Activated naive CD4-positive, alpha-beta T cell treated with anti-CD3 and anti-CD28 coated beads, Interleukin-2, amount 50 U/mL, for 16 hours (primary cell): ENCODE measurements at places on chromosomes 2 and 18.

GRCh38 chr18:36064027-36064808 is 3.1 kb downstream of the RPRD1A start:
- no peak for DNase-seq

GRCh38 chr18:49510393-49511115 is 23.5 kb upstream of the C18orf32 start:
- peak; percentile 58 for DNase-seq

DNA sequence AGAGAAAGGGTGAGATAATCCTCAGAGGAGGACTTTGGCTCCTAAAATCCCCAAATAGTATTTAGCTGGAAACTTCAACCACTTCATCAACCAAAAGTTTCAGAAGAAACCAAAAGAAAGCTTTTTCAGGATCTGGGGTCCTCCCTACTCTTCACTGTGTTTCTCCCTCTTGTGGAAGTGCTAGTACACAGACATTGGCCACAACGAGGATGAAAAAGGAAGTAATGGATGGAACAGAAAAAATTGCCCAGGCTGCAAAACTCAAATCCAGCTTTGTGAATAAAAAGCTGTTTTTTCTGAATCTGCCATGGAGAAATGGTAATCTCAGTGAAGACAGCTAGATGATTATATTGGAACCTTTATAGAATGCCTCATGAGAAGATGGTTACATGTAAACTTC is 4.0 kb downstream of the PID1 start:
- DNase-seq: no peak

GRCh38 chr2:7379799-7380198 is 462.6 kb downstream of the RNF144A start:
- DNase-seq: no peak

GRCh38 chr2:71611781-71612527 is 158.6 kb downstream of the DYSF start:
- DNase-seq: no peak

DNA sequence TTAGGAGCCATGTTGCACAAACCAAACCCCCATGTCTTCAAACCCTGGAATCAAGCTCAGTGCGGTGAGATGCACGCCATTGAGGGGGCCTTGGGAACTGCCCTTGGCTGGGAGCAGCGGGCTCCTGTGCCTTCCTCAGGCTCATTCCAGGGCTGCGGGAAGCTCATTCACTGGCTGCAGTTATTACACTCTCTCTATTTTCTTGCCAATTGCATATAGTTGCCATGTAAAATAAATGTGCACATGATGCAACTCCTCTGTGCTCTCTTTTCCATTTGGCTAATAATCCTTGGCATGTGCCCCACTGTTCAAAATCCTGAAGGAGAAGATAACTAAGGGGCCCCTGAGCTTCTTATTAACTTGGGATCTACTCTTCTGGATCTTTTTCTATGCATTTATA is 74.7 kb downstream of the KCTD1 start:
- DNase-seq: no peak

DNA sequence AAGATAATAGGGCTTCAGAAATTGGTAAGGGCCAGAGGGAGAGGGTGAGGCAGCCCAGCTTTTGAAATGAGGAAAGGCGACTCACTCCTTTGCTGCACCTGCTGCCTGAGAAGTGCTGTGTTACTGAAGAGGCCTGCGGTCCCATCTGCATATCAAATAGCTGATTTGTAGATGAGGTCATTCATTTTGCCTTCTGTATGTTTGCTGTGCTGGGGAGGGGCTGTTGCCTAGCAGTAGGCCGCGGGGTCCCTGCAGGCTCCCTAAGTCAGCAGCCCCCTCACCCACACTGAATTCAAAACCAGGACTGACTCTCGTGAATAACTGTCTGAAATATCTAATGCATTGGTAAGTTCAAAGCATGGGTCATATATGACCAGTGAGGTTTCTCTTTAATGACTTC is 377.2 kb downstream of the SOX11 start:
- DNase-seq: no peak

DNA sequence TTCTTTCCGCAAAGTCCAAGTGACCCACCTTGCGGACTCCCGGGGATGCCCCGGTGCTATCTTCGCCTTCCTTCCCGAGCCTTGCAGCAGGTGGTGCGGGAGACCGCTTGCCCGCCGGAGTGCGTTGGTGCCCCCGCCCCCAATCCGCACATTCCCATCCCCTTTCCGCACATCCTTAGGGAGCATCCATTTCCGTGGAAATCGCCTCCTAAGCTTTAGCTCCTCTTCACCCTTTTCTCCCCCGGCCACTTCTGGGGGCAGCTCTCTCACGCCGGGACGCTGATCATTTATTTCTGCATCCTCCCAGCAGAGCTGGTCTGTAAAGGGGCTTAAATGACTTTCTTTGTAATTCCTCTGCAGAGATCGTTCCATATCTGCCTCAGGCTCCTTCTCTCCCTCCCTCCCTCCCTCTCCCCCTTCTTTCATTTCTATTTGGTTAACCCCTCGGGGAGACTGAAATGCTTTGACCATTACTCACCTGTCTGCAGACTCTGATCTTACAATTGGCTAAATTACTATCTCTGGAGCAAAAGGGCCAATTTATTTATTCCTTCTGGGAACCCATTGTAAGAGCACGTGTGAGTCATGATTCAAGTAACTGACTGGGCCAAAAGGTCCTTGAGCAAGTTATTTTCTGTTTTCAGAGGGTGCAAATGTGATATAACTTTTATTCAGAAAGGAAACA is 1.3 kb upstream of the LYPD1 start:
- no peak for DNase-seq

DNA sequence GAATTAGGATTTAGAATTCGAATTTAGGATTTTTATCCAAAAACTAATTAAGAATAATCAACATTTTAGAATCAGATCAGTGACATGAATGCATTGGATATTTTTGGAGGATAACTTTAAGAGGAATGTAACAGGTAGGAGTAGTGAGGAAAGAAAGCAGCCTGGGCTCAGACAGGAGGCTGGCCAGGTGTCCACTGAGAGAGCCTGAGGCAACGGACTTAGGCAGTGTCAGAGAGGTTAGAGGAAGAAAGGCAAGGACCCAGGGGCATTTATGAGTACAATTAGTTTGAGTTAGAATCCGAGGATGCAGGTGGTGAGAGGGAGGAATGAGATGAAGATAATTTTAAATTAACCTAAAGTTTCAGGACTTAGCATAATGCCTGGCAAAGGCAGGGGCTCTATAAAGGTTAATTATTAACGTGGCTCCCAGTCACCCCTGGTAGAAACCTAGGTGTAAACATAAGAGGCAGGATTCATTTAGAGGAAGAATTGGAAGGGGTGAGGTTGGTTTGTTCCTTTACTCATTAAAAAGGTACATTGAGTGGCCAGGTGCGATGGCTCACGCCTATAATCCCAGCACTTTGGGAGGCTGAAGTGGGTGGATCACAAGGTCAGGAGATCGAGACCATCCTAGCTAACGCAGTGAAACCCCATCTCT is 507.1 kb downstream of the TMEM182 start:
- DNase-seq: no peak

DNA sequence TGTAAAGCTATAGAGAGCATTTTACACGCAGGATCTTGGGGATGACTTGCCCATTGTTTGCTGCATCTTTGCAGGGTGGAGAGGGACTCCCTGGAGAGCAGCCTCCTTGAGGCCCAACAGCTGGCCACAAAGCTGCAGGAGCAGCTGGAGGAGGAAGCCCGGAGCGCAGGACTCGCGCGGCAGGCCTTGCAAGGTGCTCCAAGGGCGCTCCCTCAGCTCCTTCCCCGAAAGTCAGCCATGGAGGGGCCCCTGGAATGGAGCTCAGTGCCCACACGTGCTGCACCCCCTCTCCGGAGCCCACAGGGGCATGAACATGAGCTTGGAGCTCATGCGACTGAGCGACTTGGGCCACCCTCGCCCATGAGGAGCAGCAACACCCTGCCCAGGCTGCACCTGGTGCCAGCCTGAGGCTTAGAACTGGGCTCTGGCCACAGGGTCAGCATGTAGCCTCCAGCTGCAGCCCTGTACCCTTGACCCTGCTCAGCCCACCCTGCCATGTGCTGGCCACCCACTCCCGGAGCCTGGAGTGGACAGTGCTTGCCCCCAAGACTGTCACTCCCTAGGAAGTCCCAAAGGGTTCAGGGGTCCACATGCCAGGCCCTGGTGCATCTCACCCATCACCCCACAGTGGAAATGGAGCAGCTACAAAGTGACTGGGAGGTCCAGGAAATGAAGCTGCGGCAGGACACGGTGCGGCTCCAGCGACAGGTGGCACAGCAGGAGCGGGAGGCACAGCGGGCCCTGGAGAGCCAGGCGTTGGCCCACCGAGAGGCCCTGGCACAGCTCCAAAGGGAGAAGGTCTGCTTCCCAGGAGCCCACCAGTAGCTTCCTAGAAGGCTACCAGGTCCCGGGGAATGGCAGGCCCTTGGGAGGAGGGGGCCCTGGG is 43.0 kb downstream of the CROCC2 start:
- no peak for DNase-seq

DNA sequence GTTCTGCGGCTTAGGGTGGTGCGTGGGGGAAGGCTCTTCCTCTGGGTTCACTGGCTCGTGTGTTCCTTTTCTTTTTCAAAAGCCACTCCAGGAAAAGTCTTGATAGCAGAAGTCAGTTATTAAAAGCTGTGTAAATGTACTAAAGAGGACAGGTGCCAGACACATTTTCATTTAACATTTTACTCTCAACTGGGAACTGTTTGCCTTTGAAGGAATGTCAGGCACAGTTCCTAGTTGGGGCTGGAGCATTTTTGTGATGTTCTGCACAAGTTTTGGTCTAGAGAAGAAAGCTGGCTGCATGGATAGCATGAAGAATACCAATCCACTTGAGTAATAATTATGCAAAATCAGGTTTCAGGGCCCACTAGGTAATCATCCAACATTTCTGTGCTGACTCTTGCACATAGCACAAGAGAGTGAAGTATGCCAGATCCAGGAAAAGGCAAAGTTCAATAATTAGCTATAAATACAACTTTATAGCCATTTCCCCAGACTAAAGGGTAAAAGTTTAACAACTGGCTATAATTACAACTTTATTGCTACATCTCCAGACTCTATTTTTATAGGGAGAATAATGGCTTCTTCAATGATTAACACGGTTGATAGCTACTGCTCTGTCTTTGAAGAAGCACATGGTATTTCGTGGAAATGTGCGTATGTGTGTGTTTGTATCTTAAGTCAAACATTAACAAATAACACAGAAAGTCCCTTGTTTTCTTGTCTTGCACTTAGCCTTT is 16.2 kb downstream of the SCYGR8 start:
- DNase-seq: no peak

GRCh38 chr2:70381821-70382220 is 80.0 kb upstream of the FAM136A start:
- no peak for DNase-seq

GRCh38 chr18:32922951-32923430 is 150.2 kb upstream of the KLHL14 start:
- DNase-seq: no peak

GRCh38 chr2:104528101-104528500 is 325.8 kb upstream of the POU3F3 start:
- DNase-seq: no peak

- DNase-seq: no peak
Measured at GRCh38 chr2:99158599-99158998, 3.8 kb downstream of the LIPT1 start.

DNA sequence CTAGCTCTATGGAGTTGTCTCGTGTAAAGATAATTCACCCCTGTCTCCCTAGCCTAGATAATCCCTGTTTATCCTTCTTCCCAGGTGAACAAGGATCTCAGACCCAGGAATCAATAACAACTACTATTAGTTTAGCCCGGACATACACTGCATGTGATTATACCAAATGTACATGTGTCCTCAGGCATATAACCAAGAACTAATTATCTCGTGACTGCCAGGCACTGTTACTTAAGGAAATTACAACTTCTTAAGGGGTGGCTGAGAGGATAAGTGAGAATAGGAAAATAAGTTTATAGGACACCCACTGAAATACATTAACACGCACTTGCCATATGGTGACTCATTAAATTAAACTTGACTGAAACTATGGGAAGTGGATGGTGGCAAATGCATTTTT is 126.6 kb downstream of the CNTNAP5 start:
- no peak for DNase-seq

DNA sequence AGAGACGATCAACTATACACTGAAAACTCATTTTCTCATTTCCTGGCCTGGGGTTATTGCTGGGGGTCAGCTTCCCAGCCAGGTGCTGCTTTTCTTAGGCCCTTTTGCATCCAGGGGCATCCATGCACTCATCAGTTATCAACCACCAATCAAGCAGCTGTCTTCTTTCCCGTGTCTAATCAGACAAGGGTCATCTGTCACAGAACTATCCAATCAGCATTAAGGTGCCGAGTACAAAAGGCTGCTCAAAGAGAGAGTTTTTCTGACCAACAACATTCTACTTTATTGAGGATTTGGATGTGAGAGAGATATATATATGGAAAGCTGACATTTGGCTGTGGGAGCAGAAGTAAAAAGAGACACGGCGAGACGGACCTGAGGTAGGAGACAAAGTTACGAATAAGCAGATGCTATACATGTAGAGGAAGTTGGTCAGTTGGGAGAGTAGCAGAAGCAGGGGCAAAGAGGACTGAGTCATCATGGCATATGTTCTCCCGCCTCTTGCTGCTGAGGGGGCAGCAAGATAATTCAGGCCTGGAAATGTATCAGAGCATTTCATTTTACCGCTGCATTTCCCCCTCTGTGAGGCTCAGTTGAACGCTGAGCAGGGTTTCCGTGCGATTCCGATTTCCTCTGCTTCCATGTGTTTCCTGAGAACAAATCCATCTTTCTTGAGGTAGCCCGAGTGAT is 129.3 kb downstream of the NUP35 start:
- DNase-seq: no peak

DNA sequence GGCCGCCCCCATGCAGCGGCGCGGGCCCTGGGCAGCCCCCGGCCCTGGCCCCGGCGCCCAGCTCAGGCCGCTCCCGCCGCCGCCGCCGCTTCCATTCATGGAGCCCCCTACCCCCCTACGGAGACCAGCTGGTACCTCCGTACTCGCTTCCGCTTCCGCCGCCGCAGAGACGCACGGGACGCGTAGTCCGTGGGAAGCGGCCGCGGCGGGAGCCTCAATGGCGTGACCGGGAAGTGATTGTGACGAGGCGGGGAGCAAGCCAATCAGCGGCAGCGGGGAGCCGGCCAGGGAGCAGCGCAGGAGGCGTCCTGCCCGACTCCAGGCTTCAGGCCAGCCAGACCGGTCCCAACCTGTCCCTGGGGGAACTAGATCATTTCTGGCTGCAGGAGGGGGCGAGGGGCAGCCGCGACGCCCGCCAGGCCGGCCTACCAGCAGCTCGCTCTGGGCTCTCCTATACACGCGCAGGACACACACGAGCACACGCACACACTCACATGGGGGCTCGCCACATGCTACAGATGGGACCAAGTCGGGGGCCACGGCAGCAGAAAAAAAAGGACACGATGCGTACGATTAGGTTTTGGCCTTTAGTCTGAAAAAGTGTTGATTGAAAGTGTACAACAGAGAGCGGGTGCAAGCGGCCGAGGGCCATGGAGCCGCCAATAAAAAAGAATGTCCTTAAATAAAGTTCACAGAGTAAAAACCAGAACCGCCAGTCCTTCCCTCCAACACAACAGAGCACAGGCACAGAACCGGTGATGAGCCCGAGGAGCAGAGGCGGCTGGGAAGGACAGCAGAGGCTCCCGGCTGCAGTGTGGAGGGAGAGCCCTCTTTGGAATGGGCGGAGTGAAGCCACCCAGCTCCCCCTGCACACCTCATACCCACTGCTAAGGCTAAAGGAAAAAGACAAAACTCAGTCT is at the start of gene ZNF513:
Gene ZNF513 (minus strand): TSS at position 109 of the 920 bp plus-strand sequence. CDS start 208 bp downstream, outside the sequence.
- DNase-seq: peak; percentile 85

- DNase-seq: no peak
Measured at GRCh38 chr2:75166491-75166890, 32.8 kb downstream of the TACR1 start.

- DNase-seq: no peak
Measured at GRCh38 chr2:179528576-179529069, 264.0 kb upstream of the SESTD1 start.
